Right ventricle myocardium superior (tissue), 1 donor: ENCODE measurements at places on chromosomes 3 and 15. TPM values are rescaled to one million over a fixed set of nuclear protein-coding genes. Genes with fewer than 3 reads are reported as not detected.

GRCh38 chr15:60483042-60483441 lies 4.1 kb upstream of the ICE2 start:
- DNase-seq, result no peak

DNA sequence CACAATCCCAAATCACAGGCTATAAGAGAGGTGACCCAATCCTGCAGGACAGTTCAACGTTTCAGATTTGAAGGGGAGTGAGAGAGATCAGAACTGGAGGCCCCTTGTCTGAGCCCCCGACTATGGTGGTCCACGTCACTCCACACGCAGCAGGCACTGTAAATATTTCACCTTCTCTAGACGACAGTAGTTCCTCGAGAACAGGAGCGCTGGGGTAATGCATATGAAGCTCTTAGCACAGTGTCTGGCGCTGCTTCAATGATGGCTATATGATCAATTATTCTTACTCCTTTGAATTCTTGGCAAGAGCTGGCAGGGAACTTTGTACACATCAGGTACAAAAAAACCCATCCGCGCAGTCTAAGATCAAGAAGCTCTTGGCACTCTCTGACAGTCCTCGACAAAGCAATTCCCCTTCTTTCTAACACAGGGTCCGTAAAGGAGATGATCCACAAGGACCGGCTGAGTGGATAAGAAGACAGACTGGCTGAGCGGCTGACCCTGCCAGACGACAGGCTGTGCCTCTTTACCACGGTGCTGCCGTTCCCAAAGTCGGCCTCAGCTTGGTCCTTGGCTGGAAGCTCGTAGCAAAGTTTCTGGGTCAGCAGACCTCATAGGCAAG lies 522 bp upstream of the NRROS start:
- DNase-seq, result no peak

GRCh38 chr3:140277886-140278285 lies 342.9 kb downstream of the CLSTN2 start:
- no peak for DNase-seq

DNA sequence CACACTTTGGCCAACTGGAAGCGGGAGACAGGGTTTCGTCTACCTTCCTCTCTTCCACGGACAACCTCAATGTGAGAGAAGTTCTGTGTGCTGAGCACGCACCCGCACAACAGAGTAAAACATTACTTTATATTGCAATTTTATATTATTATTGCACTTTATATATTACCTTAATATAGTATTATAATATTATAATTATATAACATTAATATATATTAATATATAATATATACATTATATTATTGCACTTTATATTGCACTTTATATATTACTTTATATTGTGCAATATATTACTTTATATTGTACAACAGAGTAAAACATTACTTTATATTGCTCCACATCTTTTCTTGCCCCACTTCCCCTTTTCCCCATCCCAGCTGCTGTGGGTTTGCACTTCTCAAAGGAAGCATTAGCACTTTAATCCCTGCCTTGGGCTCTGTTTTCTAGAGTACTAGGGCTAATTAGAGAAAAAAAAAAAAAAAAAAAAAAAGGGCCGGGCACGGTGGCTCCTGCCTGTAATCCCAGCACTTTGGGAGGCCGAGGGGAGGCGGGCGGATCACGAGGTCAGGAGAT lies 76.4 kb upstream of the SLC4A7 start:
- no peak for DNase-seq

GRCh38 chr3:37510755-37511154 lies 336.4 kb upstream of the LRRFIP2 start:
- DNase-seq, result no peak

DNA sequence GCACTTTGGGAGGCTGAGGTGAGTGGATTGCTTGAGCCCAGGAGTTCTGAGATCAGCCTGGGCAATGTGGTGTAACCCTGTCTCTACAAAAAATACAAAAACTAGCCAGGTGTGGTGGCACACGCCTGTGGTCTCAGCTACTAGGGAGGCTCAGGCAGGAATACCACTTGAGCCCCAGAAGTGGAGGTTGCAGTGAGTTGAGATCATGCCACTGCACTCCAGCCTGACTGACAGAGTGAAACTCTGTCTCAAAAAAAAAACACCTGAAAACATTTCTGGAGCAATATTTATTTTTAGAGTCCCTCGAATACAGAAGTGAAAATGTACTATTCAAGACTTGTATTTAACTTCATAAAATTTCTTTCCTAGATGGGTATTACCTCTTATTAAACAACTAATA lies 4.6 kb downstream of the SPCS1 start:
- no peak for DNase-seq

DNA sequence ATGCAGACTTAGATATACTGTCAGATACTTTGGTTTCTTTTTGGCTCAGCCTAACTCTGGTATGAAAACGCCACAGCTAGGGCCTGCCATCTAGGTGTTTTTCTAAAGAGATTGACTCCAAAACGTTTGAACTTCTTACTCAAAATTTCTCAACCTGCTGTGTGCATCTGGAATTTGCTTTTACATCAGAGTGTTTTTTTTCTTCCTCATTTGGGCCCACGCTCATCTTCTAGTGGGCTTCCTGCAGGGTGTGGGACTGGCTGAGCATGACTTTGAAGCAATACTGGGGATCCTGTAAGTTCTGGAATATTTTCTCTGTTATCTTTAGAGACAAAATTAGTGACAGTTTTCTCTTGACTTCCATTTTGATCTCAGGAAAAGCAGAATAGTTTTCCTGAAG lies 117.8 kb downstream of the NR1D2 start:
- no peak for DNase-seq

GRCh38 chr15:57205996-57206395 lies 170.3 kb upstream of the CGNL1 start:
- DNase-seq, result no peak

DNA sequence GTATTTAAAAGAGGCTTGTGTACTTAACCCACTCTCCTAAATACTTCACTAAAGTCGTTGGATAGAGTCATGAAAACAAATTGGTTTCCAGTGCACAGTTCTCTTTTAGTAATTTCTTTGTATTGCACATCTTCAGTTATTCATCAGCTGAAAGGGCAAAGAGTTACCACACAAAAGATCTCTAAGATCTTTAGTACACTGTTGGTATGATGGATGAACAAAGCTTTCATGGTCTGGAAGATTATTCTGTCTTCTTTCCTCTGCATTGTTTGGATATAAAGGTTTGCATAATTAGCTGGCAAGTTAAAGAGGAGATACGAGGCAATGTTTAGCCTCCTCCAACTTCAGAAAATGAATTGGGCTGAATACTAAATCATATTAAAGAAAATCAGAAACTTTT lies 40.5 kb downstream of the BCHE start:
- DNase-seq, result no peak

DNA sequence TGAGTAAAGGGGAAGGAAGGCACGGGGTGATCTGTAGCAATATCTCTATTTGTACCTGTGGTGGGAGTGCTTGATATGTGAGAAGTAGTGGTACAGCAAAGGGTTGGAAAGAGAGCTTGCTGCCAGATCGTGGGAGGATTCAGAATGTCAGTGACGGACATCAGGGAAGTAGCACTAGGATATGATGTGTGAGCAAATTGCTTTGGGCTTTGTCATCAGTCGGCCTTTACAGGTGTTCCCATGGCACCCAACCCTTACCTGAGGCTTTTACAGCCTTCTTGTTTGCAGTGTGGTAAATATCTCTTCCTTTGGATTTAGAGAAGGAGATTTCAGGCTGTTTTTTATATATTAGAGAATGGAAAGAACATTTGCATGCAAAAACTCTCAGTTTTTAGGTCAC lies 29.8 kb downstream of the IL1RAP start:
- no peak for DNase-seq

DNA sequence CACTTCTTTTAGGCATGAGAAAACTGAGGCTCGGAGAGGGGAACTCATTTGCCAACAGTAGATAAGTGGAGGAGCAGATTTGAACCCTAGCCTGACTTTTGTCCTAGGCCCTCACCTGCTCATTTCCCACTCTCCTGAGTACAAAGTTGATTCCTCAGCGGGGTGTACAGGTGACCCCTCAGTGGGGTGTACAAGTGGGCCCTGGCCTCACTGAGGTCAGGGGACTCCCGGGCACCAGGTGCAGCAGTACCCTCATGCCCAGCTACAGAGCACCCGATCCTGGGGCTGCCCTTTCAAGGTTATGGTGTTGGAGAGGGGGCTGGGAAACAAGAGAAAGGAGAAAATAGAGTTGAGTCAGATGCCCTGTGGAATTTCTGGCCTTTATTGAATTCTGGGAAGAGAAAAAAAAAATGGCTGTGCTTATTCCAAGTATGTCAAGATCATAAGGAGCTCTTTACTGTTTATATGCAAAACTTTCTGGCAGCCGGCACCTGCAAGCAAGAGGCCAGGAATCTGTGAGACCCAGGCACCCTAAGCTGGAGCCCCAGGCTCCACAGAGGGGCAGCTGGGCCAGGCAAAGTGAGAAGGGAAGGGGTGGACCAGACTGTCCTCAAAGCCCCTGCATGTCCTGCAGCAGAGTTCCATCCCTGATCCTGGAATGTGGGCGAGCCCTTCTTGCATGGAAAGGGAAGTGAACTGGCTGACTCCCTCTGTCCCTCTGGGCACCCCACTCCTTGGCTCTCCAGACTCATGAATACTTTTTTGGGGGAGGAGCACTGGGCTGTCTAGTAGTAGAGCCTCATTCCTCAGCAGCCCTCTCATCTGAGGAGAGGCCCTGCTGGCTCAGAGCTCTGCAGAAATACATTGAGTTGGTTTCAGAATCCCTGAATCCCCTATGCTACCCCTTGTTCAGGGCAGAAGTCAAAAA lies 43.1 kb downstream of the AMOTL2 start:
- no peak for DNase-seq

- no peak for DNase-seq
Observed at GRCh38 chr3:128674161-128674784, 23.7 kb upstream of the RPN1 start.

GRCh38 chr15:98442379-98442833 lies 205.9 kb upstream of the IGF1R start:
- DNase-seq, result no peak

- no peak for DNase-seq
Observed at GRCh38 chr15:41809121-41809520, 18.8 kb upstream of the JMJD7 start.

DNA sequence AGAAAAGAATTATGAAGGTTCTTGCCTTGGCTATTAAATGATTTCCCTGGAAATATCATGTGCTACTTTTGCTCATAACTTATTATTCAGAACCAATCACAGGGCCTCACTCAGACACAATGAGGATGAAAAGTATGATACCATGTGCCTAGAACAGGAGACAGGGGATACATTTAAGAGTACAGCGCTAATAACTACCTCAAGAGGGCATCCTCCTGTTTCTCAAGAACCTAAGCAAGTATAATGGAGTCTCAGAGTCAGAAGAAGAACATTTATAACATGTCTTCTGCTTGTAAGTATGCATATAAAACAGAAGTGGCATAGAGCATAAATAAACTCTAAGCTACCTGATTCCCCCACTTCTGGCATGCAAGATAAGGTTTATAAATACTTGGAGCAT lies 125.4 kb upstream of the MME start:
- no peak for DNase-seq

- no peak for DNase-seq
Observed at GRCh38 chr3:3707858-3708768, 91.1 kb upstream of the LRRN1 start.

DNA sequence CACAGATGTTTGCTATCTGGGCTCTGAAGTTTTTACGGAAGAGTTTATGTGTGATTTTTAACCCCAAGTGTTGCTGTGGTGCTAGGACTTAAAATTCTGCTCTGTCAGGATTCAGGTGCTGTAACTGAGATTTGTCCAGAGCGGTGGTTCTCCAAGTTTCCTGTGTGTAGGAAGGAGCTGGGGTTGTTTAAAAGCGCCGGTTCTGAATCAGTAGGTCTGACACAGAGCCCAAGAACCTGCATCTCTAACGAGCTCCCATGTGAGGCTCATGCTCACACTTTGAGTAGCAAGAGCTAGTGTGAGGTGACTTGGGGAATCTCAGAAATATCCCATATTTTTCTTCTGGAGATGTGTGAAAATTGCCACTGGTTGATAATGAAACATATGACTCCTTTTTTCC lies 325.5 kb downstream of the SATB1 start:
- no peak for DNase-seq

DNA sequence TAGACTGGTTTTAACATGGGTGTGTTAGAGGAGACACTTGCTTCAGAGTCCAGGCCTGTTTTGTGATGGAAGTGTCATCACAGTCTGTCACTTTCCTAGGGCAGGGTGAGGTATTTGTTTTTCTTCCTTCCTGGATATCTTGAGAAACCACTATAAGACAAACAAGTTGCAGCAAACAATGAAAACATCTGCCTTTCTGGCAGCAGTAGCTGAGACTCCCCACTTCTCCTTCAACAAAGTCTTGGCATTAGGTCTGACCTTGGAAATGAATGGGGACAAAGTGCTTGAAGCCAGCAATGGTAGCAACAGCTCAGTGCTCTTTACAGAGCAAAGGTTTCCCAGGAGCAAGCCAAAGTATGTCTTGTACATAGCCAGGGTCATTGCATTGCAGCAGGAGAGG lies 64.6 kb downstream of the CD200 start:
- no peak for DNase-seq

- DNase-seq, result no peak
Observed at GRCh38 chr3:195123281-195123691, 147.7 kb downstream of the XXYLT1 start.

- DNase-seq, result no peak
Observed at GRCh38 chr15:68113273-68113672, 59.2 kb downstream of the PIAS1 start.

GRCh38 chr15:65383456-65383855 lies 5.7 kb upstream of the IGDCC3 start:
- DNase-seq, result no peak

DNA sequence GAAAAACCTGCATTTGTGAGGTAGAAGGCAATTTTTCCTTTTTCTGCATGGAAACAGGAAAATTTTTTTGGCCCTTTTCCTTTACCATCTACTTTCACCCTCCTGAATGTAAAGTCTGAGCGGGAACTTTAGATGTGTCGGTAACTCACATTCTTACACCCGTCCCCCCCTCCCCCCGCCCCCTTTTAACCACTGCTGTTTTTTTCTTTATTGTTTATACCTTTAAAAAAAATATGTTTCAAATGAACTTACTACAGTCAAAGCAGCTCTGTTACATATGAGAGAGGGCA lies 487 bp upstream of the HES1 start:
- no peak for DNase-seq

DNA sequence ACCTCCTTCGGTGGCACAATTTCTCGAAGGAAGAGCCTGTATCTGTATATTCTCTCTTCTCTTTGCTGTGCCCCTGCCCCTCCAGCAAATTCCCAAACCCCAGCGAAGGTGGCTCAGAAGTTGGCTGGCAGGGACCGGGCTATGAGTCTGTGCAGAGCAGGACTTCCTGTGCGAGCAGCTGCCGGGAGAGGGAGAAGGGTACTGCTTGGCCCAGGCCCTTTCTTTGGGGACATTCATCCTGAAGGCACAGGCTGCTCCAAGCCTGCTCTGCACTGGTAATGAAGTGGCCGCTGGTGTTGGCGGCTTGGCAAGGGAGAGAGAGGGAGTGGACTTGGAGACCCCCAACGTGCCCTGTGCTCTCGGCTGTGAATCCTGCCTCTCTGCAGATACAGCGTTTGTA lies 1.5 kb downstream of the SLC6A11 start:
- no peak for DNase-seq

GRCh38 chr15:78003539-78004008 lies 73.9 kb downstream of the TBC1D2B start:
- DNase-seq, result no peak

GRCh38 chr3:5093731-5094130 lies 28.4 kb upstream of the ARL8B start:
- no peak for DNase-seq

Gene CELSR3
- total RNA-seq, result 0.16 TPM

Gene CCDC14
- total RNA-seq, result 6.8 TPM

Gene ECE2
- total RNA-seq, result not detected

Gene MKRN3
- total RNA-seq, result 0.38 TPM

Gene ATP2B2
- not detected for total RNA-seq

Gene IGDCC3
- 0.40 TPM for total RNA-seq

Gene MUSTN1
- 17.8 TPM for total RNA-seq
